Stimulated activated memory B cell treated with anti-CD40 and anti-IgM and Interleukin-4, amounts not matched to agents 10 μg/mL and 1 μg/mL and 100 μg/mL, for 72 hours (primary cell): ENCODE measurements at places on chromosomes 5 and 9.

DNA sequence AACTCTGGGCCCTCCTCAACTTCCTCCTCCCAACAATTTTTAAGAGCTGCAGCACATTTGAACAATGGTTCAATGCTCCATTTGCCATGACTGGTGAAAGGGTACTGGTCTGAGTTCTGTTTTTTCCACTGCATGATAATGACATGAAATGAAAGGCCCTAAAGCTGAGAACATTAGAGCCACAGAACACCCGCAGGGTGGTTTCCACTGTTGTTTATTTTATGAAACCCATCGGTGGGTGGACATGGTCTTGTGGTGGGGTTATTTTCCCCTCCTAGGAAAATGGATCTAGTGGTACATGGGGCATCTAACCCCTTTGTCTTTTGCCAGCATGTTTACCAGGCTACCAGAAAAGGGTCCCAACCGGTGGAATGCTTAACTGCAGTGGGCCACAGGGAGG, 71.8 kb downstream of the SMARCA2 start:
- H3K4me3 ChIP-seq: no peak overlapping the region
- H3K36me3 ChIP-seq: peaks cover 75% of the 10 kb centered on the region
- H3K27ac ChIP-seq: peak overlapping the region; percentile 64
- no peaks in the 10 kb centered on the region for H3K27me3 ChIP-seq
- ATAC-seq: peak; percentile 77

GRCh38 chr9:135369412-135369990, 110.1 kb upstream of the PPP1R26 start:
- peaks cover 33% of the 10 kb centered on the region for H3K27me3 ChIP-seq
- ATAC-seq: no peak
- no peaks in the 10 kb centered on the region for H3K36me3 ChIP-seq
- no peak overlapping the region for H3K27ac ChIP-seq

DNA sequence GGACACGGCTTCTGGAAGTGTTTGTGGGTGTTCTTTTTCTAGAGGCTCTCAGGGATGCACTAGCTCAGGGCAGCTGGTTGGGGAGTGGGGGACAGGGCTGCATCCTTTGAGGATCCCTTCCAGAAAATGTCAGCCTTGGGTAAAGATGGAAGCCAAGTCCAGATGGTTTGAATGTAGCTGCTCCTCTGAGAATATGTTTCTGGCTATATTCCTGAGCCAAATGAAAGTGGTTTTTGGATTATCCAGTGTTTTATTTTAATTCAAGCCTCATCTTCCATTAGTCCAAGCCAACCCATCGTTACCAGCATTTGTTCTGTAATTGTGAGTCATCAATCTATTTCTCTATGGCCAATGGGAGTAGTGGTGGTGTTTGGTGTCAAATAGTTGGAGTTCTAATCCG, 70.4 kb downstream of the SPRY4 start:
- H3K27ac ChIP-seq: no peak overlapping the region
- no peaks in the 10 kb centered on the region for H3K36me3 ChIP-seq
- ATAC-seq: no peak
- no peaks in the 10 kb centered on the region for H3K4me1 ChIP-seq
- H3K27me3 ChIP-seq: peaks cover 13% of the 10 kb centered on the region
- H3K4me3 ChIP-seq: no peak overlapping the region

GRCh38 chr9:19901586-19901985, 112.7 kb upstream of the SLC24A2 start:
- H3K4me3 ChIP-seq: no peak overlapping the region
- ATAC-seq: no peak
- no peaks in the 10 kb centered on the region for H3K4me1 ChIP-seq
- no peak overlapping the region for H3K27ac ChIP-seq
- H3K27me3 ChIP-seq: no peaks in the 10 kb centered on the region

DNA sequence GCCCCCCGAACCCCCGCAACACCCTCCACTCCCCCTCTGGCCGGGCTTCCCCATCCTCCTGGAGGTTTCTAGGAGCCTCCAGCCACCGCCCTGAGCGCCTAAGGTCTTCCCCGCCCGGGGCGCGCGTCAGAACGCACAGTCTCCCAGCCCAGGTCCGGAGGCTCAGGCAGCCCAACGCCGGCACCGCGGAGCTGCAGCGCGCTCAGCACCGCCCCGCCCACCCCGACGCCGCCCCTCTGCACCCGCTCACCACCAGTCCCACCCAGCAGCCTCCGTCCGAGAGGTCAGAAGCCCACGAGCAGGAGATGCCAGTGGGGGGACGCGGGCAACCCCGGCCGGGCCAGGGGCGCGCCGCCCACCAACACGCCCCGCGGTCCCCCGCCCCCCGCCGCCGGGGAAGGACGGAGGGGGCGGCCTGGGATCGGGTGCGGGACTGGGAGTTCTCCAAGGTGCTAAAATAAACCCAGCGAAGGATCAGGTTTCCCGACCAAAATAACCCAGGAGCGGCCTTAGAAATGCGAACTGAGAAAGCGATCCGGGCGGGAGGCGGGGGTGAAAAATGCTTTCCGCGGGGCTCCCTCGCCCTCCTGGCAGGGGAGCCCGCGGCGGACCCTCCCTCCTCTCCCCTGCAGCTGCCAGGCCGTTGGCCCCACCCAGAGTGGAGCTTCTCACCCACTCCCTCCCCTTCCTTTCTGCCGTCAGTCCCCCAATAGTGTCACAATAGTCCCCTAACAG, 6.5 kb upstream of the FAM78A start:
- no peak overlapping the region for H3K4me3 ChIP-seq
- no peak overlapping the region for H3K27ac ChIP-seq
- H3K4me1 ChIP-seq: peaks cover 17% of the 10 kb centered on the region
- H3K27me3 ChIP-seq: peaks cover 18% of the 10 kb centered on the region

GRCh38 chr5:154475591-154476353, 2.3 kb downstream of the HAND1 start:
- peaks cover 50% of the 10 kb centered on the region for H3K4me1 ChIP-seq
- H3K27me3 ChIP-seq: peaks cover 91% of the 10 kb centered on the region
- peaks cover 5% of the 10 kb centered on the region for H3K36me3 ChIP-seq
- no peak overlapping the region for H3K27ac ChIP-seq
- no peak for ATAC-seq
